ENCODE measurements at places on chromosomes 5 and 9.
A peak's percentile ranks its signal among the peaks of the same experiment; 100 is the strongest.

DNA sequence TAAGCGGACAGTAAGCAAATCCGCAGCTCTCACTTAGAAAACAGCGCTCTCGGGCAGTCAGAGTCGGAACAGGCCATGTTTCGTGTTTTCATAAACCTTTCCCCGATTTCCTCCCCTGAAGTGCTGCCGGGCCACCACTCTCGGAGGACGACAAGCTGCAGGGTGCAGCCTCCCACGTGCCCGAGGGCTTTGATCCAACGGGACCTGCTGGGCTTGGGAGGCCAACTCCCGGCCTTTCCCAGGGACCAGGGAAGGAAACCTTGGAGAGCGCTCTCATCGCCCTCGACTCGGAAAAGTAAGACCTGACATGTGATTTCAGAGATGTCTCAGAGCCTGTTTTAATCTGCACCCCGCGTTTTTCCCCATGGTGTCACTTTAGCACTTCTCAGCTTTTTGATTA, 99.8 kb upstream of the CACNA1B start:
- DNase-seq: peak; percentile 78

GRCh38 chr9:89649039-89649691, 44.4 kb downstream of the GADD45G start:
- no peak for DNase-seq

DNA sequence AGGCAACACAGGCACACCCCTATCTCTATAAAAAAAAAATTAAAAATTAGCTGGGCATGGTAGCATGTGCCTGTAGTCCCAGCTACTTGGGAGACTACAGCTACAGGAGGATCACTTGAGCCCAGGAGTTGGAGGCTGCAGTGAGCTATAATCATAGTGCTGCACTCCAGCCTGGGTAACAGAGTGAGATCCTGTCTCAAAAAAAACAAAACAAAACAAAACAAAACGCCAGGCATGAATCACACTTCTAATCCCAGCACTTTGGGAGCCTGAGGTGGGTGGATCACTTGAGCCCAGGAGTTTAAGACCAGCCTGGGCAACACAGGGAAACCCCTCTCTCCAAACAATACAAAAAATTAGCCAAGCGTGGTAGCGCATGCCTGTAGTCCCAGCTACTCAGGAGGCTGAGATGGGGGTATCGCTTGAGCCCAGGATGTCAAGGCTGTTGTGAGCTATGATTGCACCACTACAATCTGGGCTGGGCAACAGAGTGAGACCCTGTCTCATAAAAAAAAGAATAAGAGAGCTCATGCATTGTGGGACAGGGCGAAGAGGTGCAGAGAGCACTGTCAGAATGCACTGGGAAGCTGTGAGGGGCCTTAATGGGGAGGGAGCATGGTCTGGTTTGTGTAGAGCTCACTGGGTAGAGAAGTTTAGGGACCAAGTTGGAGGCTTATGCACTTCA, 8.4 kb upstream of the SAP30L start:
- DNase-seq: no peak

- DNase-seq: peak; percentile 45
Observed at GRCh38 chr5:55713871-55714270, 1.7 kb upstream of the SLC38A9 start.

DNA sequence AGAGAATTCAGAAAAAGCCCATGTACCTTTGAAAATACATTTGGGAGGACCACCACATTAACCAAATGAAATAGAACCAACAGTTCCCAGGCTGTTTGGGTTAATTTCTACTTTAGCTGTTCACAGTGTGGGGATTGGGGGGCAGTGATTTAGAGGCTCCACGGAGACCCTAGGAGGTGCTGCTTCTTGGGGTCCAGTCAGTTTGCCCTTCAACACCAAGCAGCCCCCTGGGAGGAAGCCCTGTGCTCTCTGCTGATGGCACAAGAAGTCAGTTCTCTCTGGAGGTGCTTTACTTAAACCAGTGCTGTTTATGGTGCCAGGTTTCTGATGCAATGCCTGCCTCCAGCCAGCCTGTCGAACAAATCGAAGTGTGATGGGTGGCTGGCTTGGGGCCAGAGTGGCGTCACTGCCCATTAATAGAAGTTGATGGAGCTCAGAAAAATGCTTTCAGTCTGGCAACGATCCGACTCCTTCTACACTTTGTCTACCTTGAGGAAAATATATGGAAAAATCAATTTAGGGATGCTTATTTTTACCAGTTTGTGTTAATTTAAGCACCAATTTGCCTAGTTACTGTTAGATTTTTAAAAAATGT, 134.0 kb downstream of the SNX18 start:
- DNase-seq: peak; percentile 89

- DNase-seq: no peak
Observed at GRCh38 chr9:32698706-32699277, 63.3 kb upstream of the TAF1L start.

DNA sequence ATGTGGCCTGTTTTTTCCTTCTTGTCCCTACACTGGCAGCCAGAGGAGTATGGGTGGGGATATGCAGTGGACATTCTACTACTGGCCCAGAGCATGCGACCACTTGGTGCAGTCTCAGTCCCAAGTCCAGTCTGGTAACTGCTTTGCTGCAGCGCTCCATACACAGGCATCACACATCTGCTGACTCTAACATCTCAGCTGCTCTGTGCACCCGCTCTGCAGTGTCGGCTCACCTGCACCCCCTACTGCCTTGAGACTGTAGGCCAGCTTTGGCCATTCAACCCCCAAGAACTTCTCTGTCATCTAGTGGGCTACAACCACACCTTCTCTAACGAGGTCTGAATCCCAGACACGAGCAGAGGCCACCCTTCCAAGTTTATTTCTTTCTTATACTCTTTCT, 46.4 kb upstream of the SLCO6A1 start:
- peak; percentile 3 for DNase-seq

GRCh38 chr5:61578858-61579503, 246.9 kb downstream of the ZSWIM6 start:
- no peak for DNase-seq

DNA sequence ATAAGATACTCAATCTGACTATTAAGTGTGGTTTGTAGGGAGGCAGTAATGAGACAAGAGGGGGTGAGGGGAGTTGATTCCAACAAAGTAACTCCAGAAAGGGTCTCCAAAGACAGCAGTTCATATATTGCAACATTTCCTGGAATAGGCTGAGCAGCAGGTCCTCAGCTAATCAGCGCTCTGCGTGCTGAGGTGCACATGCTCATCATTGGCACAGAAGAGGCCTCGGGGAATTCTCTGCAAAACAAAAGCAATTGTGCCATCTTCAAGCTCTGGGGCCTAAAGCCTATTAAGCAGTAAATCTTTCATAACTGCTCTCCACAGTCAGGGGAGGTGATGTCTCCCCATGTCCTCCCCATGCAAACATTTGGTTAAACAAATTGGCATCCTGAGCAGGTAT, 357.3 kb downstream of the SPOCK1 start:
- no peak for DNase-seq

GRCh38 chr5:33745101-33745770, 146.6 kb downstream of the ADAMTS12 start:
- DNase-seq: no peak

- no peak for DNase-seq
Observed at GRCh38 chr5:153546566-153546965, 56.1 kb downstream of the GRIA1 start.

GRCh38 chr9:125894566-125894965, 147.4 kb downstream of the PBX3 start:
- DNase-seq: no peak

DNA sequence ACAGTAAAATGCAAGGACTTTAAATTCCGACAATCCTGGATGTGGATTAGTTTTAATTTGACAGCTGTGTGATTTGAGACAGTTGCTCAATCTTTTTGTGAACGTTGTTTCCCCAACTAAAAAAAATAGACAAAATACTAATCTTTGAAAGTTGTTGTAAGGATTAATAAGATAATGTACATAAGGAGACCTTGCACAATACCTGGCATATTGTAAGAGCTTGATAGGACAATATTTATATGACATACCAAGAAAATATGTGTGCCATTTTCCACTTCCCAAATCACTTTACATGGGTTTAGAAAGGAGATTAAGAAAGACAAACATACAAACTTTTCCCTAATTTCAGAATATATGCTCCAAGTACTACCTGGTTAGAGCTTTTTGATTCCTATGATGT, 25.3 kb downstream of the ARRDC3 start:
- DNase-seq: no peak

- DNase-seq: no peak
Observed at GRCh38 chr5:128156521-128156920, 73.0 kb downstream of the SLC12A2 start.

DNA sequence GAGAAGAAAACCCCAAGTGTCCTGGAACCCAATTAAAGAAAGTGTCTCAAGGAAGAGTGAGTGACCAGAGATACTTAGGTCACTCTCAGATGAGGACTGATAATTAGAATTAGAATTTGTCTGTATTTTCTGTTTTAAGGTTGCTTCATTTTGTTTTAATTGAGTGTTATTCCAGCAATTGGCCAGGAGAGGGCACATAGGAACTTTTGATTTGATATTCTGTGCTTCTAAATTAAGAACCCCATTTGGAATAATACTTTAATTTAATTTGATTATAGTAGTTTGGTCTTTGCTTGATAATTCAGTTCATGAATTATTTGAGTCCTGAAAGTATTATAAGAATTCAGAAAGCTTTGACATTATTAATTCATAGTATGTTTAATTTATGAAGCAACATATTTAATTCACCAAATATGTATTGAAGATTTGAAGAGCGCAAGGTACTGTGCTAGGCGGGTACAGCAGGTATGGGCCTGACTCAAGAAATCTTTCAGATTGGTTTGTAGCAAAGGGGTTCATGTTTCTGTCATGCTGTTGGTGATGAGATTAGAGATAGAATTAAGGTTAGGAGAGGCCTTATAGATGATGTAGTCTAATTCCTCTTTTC, 4.9 kb downstream of the MRPL22 start:
- no peak for DNase-seq

- DNase-seq: no peak
Observed at GRCh38 chr9:7844242-7844641, 44.7 kb upstream of the DMAC1 start.

DNA sequence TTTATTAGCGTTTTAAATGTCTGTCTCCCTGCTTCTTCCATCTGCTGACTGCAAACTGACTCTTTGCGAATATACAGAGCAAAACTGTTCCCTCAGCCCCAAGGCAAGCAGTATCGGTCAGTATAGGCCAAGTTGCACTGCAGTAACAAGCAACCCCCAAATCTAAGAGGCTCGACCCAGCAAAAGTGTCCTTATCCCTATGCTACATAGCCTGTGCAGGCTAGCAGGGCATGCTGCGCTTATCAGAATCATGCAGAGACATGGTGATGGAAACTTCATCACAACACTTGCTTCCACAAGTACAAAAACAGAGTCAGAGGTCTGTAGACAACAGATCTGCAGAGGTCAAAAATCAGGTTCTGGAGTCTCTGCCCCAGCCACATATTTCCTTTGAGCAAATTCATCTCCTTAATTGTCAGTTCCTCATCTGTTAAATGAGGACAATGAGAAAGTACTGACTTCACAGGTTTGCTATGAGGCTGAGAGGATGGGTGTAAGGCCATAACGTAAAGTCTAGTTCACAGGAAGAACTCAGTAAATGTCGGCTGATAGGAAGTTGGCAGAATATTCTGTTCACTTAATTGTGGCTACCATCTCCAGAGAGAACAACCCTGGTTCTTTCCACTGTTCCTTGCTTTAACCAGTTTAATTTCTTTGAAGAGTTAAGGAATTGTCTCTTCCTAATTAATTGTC, 9.6 kb upstream of the IL17B start:
- DNase-seq: peak; percentile 71

DNA sequence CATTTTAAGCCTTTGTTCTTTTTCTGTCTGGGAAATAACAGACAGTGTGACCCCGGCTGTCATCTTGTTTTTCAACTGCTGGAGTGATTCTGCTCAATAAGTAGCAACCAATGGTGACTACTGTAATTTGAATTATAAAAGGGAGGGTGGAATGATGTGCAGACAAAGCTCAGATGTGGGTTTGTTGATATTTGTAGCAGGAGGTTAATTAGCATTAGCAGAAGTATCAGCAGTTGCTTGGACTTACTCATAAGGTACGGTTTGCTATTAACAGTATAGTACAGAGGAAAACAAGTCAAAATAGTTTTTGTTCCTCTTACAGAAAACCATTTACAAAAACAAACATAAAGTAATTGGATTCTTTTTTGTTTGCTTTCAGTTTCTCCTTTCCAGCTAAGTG, 140.4 kb downstream of the TUSC1 start:
- DNase-seq: no peak

- no peak for DNase-seq
Observed at GRCh38 chr5:170254056-170254455, 21.3 kb downstream of the C5orf58 start.

- no peak for DNase-seq
Observed at GRCh38 chr5:1341863-1342262, 3.0 kb downstream of the CLPTM1L start.

DNA sequence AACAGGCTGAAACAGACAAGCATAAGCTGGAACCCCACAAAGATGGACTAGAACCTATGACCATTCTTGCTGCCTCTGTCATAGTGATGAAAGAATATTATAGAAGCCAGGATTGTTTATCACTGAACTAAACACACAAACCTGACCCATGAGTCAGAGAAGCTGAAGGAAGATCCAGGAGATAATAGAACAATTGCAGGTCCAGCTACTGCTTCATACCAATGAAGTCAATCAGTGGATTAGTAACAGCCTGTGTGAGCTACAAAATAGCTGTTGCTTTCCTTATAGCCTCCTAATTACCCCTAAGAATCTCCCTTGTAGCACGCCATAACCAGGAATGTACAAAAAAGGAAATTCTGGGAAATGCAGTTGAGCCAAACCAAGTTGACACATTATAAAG, 459.9 kb upstream of the ZNF462 start:
- DNase-seq: no peak

- DNase-seq: no peak
Observed at GRCh38 chr5:151925340-151925739, 689 bp upstream of the GLRA1 start.

- DNase-seq: peak; percentile 82
Observed at GRCh38 chr5:176427971-176428370, 11.6 kb upstream of the CLTB start.

GRCh38 chr5:65086234-65086890, 317.6 kb downstream of the CWC27 start:
- DNase-seq: no peak

DNA sequence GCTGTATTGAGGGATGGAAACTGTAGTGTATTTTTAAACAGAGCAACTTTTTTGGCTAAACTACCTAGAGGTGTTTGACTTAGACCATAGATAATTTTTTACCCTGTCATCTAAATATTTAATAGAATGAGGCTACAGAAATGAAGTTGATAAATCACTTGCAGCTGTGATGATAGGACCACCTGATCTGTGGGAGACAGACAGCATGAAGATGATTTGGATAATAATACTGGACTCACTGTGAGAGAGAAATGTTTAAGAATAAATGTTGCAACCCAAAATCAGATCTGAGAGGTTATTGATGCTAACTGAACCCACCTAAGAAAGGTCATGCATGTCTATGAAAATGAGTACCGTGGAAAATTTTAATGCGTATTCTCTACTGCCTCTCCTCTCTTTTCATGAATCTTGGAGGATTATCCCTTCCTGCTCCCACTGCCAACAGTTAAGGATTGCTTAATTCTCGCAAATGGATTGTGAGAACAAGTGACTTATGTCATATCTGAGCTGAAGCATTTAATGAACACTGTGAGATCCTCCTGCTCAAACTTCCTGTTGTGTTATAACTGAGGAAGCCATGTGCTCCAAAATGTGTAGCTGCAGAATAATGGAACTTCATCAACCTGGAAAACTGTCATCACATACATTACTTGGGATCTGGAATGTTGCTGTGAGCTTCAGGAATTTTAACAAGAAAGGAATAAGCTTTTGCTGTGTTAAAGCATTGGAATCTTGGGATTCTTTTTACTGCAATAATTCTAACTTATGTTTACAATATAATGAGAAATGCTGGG, 617.9 kb upstream of the CDH18 start:
- no peak for DNase-seq
